ENCODE measurements at places on chromosomes 1 and 21.
A peak's percentile ranks its signal among the peaks of the same experiment; 100 is the strongest.

DNA sequence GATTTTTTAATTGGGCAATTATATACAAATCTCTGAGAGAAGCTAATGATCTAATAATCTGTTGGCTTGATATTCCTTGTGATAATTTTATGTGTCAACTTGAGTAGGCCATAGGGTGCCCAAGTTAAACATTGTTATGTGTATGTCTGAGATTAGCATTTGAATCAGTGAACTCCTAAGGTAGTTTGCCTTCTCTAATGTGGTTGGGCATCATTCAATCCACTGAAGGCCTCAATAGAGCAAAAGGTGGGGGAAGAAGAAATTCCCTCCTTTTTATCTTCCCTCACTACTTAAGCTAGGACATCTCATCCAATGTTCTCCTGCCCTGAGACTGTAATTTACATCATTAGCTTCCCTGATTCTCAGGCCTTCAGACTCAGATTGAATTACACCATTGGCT is 394.5 kb downstream of the LMO4 start:
- no peak for DNase-seq

DNA sequence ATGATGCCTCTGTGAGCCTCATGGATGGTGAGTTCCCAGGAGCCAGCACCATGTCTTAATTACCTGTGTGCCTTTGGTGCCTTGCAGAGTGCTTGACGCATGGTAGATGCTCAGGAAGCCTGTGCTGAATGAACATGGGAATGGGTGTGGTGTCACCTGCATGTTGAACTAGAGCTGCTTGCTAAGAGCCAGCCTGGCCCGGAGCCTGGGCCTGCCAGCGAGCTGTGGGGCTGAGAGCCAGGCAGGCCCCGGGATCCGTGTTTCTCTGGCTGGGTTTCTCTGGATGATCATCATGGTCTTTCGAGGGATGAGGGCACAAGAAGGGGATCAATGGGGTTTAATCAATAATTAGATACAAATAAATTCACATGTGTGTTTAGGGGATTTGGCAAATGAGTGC is 6.7 kb upstream of the TEX35 start:
- DNase-seq = no peak

DNA sequence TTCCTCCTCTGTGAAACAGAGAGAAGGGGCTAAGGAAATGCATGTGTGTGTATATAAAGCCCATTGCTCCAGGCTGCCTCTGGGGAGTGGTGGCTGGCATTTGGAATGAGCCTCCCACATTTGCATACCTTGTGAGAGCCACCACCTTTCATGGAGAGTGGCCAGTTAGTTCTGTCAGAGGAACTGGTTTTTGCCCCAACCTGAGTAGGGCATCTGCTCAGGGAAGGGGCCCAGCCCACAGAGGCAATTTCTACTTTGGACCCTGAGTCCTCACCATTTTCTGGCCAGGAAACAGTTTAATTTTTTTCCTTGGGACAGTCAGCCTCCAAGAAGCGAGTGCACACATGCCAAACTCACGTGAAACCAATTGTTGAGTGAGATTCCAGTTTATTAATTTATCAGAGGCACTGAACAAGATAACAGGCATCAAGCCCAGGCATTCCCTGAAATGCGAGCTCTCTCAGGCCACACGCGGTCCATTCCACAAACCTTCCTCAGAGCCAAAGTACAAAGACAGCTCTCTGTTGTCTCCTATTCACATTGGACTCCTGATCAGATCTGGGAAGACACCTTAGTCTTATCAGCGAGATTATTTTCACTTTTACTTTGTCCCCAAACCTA is 1.0 kb upstream of the SLC6A9 start:
- DNase-seq = no peak

DNA sequence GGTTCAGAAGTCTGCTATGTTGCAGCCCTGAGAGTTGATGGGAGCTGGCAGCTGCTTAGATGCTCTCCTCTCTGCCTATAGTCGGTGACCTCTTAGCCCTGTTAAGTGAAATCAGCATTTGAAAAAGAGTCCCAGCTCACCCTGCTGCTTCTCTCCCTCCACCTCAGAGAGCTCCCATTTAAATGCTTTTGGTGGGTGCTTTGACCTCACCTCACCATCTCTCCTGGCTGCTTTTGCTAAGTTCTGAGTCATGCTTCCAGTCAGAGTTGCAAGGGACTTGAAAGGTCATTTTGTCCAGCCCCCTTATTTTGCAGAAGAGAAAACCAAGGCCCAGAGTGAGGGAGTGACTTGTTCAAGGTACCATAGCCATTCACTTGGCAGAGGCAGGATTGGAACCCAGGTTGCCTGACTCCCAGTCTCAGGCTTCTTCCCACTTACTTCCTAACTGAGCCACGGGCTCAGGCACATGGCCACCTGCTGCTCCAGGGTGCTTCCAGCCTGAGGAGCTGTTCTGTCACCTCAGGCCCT is 3.3 kb downstream of the MAPKAPK2 start:
- DNase-seq = no peak

- DNase-seq = no peak
These were observed 65.3 kb upstream of the MAGI3 start for GRCh38 chr1:113325022-113325421.

- DNase-seq = no peak
These were observed 7.6 kb upstream of the IFNAR1 start for GRCh38 chr21:33317145-33317544.

DNA sequence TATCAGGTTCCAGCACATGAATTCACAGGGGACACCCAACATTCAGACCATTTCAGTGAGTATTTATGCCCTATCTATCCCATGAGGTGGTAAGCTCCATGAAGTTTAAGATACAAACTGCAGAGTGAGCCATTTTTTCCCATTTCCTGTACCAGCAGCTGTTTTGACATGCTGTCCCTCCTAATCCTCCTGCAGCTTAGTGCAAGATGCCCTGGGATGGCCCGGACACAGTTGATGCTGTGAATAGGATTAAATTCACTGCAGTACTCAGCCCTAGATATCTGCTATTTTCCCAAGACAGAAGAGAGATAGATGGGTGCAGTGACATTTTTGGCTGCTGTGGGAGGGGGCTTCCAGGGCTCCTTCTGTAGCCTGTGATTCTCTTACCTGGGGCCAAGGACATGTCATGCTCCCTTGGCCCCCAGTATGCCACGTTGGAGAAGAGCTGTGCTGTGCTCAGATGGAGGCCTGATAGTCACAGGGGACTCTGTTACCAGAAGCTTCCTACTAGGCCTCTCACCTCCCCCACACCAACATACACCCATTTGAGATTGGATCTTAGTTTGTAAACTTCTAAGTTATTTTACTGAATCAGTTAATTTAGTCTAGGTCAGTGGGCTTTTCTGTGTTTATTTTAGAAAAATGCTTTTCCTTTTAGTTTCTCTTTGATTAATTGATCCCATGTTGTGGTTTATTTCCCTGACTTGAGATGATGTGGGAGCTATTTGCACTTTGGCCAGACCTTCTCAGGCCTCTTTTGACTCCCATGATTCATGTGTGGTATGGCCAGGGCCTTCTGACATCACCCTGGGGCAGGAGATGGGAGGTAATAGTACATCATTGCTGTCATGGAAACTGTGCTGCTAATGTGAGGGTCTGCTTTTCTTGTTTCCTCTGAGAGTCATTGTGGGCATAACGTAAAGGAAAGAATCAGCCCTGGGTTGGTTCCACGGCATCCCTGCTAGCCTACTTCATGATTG is 92.6 kb downstream of the ST3GAL3 start:
- no peak for DNase-seq

GRCh38 chr1:24141311-24141997 is 1.5 kb downstream of the IL22RA1 start:
- DNase-seq = no peak

- DNase-seq = no peak
These were observed 198.9 kb upstream of the UBE2U start for GRCh38 chr1:64004451-64005025.

GRCh38 chr1:86852782-86853408 is 61.0 kb downstream of the SELENOF start:
- no peak for DNase-seq

DNA sequence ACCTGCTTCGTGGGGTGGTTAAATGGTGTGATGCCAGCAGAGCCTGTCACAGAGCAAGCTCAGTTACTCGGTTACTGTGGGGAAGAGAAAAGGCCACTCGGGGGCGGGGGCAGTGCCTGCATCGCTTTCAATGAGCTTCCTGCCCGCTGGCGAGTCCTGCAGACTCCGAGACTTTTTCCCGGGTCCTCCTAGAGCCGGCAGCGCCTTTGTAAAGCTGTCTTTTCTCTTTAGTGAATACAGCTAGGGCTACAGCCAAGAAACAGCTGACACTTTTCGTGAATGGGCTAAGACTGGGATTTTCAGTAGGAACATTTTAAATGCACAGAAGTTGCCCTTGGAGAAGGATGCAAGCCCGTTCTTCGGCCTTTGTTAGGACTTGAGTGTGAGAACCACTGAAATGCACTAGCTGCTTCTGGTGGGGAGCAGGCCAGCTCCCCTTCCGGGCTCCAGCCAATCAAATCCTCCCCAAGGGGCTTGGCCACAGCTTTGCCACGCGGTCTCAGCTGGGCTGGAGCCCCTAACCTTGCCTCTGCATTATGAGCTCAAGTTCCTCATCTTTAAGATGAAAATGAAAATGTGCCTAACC is 23.4 kb upstream of the EFHD2 start:
- no peak for DNase-seq

DNA sequence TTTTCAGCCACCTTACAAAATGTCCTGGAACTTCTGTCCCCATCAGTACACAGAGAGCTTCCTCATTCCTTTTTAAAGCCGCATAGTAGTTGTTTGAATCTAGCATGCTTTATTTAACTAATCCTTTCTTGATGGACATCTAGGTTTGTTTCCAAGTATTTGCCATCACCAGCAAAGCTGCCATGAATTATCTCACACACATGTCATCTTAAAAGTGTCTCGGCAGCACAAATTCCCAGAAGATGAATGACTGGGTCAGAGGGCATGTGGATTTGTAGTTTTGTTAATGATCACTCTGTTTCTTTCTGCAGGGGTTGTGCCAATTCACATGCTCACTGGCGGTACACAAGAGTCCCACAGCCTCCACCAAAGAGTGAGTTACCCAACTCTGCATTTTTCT is 68.3 kb downstream of the CLIC6 start:
- no peak for DNase-seq

GRCh38 chr1:114510274-114511031 is 550 bp downstream of the TRIM33 start:
- DNase-seq = no peak

DNA sequence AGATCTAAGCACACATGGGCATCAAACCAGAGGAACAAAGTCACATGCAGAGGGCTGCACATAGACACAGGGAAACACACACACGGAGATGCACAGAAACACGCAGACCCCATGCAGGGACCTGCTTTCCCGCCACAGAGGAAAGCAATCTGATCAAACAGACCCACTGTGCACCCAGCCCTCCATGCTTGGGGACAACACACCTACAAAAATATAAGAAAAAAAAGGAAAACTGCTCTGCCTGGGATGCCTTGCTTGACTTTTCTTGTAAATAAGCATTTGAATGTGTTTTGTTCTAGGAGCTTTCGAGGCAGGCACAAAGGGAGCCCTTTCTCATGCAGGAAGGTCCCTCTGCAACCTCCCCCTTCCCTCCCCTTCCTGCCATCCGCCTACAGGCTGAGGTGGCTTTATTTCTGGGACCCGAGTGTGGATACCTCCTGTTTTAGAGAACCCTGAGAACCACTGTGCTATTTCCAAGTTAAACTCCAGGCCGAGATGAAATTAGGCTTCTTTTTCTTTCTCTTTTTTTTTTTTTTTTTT is 3.5 kb upstream of the ICMT start:
- DNase-seq = no peak

DNA sequence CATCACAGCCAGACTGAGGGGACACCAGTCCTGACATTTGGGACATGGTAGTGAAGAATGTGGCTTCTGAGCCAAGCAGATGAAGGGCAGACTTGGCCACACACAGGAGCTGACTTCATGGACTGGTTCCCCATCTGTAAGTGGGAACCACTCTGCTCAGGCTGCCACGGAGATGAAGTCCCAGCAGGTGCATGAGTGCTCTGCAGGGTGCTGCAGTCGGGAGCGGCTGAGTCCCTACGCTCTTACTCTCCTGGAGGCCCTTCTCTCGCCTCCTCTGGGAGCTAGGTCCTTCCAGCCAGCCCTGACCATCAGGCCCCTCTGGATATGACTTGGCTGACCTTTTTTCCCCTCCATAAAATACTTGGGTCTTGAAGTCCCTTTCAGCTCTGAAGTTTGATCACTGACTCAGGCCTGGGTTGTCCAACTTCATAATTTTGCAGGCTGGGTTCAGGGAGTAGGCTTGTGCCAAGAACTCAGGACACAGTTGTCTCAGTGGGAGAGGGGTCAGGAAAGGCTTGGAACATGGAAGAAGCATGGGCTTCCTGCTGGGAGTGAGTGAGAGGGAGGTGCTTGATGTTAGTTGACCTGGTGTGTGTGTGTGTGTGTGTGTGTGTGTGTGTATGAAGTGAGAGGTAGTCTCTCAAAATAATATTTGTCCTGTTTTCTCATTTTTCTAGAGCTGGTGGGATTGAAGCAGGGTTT is 21.0 kb upstream of the EPS8L3 start:
- no peak for DNase-seq

DNA sequence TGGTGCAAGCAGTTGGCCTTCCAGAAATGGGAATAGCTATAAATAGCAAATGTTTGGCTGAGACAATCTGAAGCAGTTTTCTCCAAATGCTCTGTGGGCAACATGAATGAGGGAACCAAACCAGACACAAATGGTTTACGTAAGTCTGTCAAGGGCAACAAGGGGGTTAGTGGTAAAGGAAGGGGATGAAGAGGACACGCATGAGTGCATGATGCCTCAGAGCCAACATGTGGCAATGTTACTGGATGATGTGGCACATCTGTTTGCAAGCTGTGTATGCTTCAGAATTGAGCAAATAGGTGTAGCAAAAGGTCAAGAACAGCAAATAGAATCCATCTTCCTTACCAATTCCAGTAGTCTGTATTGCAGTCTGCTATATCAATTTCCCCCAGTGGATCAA is 76.3 kb upstream of the LMO4 start:
- peak; percentile 1 for DNase-seq

DNA sequence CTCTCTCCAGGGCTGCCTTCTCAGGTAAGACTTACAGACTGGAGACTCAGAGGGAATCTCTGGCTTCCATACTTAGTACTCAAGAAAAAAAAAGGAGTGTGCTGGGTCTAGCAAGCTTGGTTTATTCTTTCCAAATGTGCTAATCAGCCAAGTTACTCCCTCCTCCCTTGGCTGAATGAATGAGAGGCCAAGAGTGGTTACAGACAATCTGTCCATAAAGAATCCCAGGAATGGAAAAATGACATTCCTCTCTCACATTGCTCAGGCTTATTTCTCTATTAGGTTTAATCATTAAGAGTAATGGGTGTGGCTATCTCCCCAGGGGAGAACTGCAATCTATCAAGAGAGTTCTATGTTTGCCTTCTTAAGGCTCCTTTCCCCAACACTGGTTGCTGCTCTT is 547.3 kb upstream of the PLXNA2 start:
- DNase-seq = no peak

GRCh38 chr1:94006604-94007003 is 97.4 kb upstream of the GCLM start:
- no peak for DNase-seq

DNA sequence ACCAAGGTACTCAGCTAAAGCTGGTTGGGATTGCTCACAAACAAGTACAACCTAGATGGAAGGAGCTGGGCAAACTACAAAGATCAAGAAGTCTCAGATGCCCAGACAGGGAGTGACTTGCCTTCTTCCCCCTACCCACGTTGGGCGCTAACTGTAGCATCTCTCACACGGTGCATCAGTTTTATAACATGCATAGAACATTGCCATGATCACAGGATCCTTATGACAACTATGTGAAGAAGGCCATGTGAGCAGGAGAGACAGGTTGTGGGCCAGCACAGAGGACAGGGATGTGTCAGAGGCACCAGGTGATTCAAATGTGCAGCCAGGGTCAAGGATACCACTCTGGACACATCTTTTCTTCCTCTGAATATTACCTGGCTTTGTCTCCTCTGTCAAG is 28.3 kb upstream of the CYP4B1 start:
- DNase-seq = no peak
